ENCODE measurements at places on chromosomes 2 and 18.

GRCh38 chr2:175403599-175404221, 222.2 kb upstream of the ATP5MC3 start:
- no peak for DNase-seq

DNA sequence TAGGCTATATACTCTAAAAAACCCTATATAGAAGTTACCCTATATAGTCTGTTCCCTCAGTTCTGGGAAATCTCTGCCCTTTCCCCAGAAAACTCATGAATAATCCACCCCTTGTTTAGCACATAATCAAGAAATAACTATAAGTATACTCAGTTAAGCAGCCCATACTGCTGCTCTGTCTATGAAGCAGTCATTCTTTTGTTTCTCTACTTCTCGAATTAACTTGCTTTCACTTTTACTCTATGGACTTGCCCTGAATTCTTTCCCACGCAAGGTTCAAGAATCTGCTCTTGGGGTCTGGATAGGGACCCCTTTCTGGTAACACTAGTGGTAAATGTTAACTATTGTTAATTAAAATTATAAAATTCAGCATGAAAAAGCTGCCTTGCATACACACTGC, 17.4 kb upstream of the AP1S3 start:
- DNase-seq: no peak

GRCh38 chr2:72118951-72119350, 28.7 kb downstream of the CYP26B1 start:
- DNase-seq: no peak

- no peak for DNase-seq
Measured at GRCh38 chr2:135189148-135189547, 137.1 kb downstream of the RAB3GAP1 start.

DNA sequence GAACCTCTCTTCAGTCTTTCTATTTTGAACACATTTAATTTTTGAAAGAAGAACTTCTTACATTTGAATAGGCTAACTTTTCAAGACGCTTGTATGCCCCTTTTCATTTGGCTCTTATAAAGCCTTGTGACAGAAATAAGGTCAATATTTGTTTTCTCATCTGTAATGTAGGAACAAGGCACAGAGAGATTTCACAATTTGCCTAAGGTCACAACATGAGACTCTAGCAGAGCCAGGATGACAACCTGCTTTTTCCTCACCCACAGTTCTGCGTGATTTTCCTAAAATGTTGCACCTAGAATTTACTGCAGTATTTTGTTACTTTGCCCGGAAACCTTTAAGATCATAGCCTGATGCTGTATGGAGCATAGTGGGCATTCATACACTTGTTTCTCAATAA, 67.4 kb downstream of the TXNL1 start:
- DNase-seq: no peak

GRCh38 chr2:42924418-42924886, 132.1 kb upstream of the HAAO start:
- DNase-seq: no peak
